ENCODE measurements at places on chromosomes 16 and 17. TPM values are rescaled to one million over a fixed set of nuclear protein-coding genes. Genes with fewer than 3 reads are reported as not detected.

DNA sequence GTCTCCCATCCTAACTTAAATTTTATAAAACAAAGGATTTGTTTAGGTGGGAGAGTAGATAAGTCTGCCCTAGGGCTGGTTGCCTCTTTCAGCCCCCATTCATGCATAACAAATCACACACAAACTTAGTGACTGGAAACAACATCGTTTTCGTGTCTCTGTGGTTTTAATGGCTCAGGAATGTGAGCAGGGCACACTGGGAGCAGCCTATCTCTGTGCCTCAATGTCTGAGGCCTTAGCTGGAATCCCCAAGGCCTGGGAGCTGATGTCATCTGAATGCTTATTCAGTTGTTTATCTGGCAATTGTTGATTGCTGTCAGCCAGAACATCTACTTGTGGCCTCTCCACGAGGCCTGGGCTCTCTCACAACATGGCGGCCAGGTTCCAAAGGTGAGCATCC is 101.9 kb upstream of the HSBP1 start:
- H3K27me3 ChIP-seq: peaks cover 5% of the 10 kb centered on the region
- H3K36me3 ChIP-seq: no peaks in the 10 kb centered on the region
- H3K4me1 ChIP-seq: no peaks in the 10 kb centered on the region
- no peak overlapping the region for H3K4me3 ChIP-seq
- no peak for DNase-seq
- H3K27ac ChIP-seq: no peak overlapping the region

Gene SBK1
- total RNA-seq: 0.58 TPM

Gene C16orf96
- total RNA-seq: 0.13 TPM

GRCh38 chr16:3641801-3642396 is 12.6 kb upstream of the DNASE1 start:
- H3K27ac ChIP-seq: no peak overlapping the region
- peaks cover 26% of the 10 kb centered on the region for H3K36me3 ChIP-seq
- H3K4me3 ChIP-seq: no peak overlapping the region
- peaks cover 22% of the 10 kb centered on the region for H3K4me1 ChIP-seq

DNA sequence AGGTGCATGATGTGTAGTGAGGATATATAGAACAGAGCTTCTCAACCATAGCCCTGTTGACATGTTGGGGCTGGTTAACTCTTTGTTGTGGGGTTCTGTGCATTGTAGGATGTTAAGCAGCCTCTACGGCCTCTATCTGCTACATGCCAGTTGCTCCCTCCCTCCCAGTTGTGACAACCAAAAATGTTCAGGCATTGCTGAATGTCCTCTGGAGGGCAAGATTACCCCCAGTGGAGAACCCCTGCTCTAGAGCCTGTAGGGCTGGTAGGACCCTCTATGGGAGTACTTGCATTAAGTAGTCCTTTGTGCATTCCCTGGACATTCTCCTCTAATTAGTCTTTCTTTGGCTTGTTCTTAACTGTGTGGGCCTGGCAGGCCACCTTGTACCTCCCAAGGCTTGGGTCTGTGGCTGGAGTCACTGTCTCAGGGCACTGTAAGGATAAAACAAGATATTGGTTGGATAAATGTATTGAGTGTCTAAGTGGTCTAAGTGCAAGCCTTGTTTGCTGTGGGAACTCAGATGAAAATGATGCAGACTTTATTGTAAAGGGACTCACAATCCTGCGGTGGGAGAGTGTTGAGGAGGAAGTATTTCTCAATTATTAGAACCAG is 19.8 kb upstream of the MYO1D start:
- DNase-seq: no peak
- H3K4me3 ChIP-seq: no peak overlapping the region
- H3K4me1 ChIP-seq: no peaks in the 10 kb centered on the region
- no peak overlapping the region for H3K27ac ChIP-seq
- H3K27me3 ChIP-seq: peaks cover 14% of the 10 kb centered on the region

DNA sequence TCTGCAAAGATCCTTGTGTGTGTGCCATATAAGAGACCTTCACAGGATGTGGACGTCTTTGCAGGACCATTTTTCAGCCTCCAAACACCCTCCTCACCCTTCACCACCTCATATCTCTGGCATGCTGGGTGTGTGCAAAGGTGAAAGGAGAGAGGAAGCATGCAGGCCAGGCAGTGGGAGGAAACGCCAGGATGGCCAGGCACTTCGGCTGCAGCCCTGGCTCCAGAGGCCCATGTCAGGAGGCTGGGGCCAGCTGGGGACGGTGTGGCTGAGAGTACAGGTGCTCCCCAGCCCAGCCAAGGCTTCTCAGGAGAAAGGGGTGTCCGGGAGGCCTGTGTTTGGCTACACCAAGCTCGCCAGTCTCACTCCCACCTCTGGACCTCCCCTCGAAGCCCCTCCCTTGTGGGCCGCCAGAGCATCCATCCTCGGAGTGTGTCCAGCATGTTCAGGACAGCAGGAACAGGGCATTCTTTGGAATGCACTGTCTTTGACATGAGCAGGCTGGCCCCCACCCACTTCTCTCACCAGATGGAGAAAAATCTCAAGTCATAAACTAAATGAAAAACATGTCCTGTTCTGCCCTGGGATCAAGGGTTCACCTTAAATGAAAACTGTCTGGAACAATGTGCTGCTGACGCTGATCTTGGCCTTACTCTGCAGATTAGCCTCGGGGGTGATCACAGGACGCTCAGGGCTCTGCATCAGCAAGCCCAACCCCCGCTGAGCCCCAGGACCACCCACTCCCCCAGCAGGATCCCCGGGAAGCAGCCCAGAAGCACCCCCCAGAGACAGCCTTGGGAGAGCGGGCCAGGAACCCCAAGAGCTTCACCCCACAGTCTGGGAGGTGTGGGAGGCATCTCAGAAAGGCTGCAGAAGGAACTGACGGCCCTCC is 15.9 kb downstream of the PEMT start:
- H3K27me3 ChIP-seq: no peaks in the 10 kb centered on the region
- peaks cover 8% of the 10 kb centered on the region for H3K36me3 ChIP-seq
- no peak for DNase-seq
- H3K27ac ChIP-seq: no peak overlapping the region

Gene SSTR5
- total RNA-seq: not detected

Gene DRC7
- not detected for total RNA-seq

DNA sequence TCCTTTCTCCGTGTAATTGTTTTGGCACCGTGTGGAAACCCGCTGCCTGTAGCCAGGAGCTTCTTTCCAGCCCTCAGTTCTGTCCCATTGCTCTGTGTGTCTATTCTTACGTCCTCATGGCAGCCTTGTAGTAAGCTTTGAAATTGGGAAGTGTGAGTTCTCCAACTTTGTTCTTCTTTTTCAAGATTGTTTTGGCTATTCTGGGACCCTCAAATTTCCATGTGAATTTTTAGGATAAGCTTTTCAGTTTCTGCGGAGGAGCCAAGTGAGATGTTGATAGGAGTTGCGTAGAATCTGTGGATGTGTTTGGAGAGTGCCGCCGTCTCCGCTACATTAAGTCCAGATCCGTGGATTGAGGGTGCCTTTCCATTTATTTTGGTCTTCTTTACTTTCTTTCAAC is 15.2 kb downstream of the CHMP6 start:
- H3K4me1 ChIP-seq: peaks cover 11% of the 10 kb centered on the region
- no peak overlapping the region for H3K27ac ChIP-seq
- H3K36me3 ChIP-seq: peaks cover 3% of the 10 kb centered on the region
- DNase-seq: no peak
- peaks cover 16% of the 10 kb centered on the region for H3K27me3 ChIP-seq
- no peak overlapping the region for H3K4me3 ChIP-seq

DNA sequence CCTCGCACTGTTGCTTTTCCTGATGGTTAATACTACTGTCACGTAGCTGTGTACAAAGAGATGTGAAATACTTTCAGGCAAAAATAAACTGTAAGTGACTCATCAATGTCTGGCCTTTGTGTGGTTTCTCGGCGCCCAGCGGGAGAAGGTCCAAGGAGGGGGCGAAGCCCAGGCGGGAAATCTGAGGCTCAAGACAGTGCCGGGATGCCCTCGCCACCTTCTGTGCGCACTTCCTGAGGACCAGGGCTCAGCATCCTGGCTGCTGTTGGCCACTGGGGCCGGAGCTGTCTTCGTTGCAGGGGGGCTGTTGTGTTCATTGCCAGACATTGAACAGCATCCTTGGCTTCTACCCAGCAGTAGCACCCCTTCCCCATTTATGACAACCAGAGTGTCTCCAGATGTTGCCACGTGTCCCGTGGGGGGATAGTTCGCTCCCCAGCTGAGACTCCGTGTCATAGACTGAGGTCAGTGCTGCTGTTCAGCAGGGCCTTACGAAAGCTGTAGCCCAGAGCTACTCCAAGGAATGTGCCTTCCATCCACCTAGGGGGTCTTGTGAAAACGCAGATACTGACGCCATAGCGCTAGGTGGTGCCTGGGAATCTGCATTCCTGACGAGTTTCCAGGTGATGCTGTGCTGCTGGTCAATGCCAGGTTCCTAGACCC is 67.3 kb upstream of the PLCG2 start:
- no peak overlapping the region for H3K27ac ChIP-seq
- H3K27me3 ChIP-seq: no peaks in the 10 kb centered on the region
- no peak for DNase-seq
- H3K4me3 ChIP-seq: no peak overlapping the region

DNA sequence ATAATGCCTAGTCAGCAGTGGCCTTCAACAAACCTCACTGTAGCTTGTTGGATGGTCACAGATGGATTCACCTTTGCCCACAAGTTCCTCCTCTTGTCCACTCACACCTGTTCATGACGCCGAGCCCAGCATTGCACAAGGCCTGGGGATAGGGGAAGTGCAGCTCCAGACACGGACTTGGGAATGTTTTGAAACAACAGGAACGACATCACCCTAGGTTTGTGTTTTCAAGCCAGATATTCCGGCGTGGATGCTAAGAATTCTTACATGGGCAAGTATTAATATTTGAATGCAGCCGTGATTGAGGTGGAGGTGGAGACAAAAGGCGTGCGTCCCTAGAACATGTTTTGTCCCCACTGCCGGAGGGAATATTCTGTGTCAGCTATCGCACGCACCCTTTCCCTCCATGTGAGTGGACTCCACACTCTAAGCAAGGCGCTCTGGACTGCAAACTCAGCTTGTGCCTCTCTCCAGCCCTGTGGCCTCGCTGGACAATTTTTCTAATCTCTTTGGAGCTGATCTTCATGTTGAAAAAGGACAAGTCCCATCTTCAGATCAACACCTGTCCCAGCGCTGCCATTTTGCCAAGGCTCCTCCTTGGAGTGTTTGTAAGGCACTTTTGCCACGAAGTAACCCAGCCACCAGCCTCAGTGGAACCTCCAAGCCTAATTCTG is 2.0 kb upstream of the BANP start:
- peaks cover 20% of the 10 kb centered on the region for H3K36me3 ChIP-seq
- H3K27me3 ChIP-seq: no peaks in the 10 kb centered on the region
- peaks cover 61% of the 10 kb centered on the region for H3K4me1 ChIP-seq
- H3K27ac ChIP-seq: peak overlapping the region; percentile 46
- DNase-seq: no peak

Gene KRTAP4-3
- total RNA-seq: not detected

GRCh38 chr16:27286451-27286850 is 17.9 kb upstream of the NSMCE1 start:
- H3K27ac ChIP-seq: no peak overlapping the region
- H3K4me3 ChIP-seq: no peak overlapping the region
- no peaks in the 10 kb centered on the region for H3K27me3 ChIP-seq
- no peaks in the 10 kb centered on the region for H3K36me3 ChIP-seq
- H3K4me1 ChIP-seq: peaks cover 57% of the 10 kb centered on the region

GRCh38 chr16:591231-591630 is 1.4 kb downstream of the RAB40C start:
- H3K27me3 ChIP-seq: no peaks in the 10 kb centered on the region
- peaks cover 42% of the 10 kb centered on the region for H3K4me1 ChIP-seq
- peaks cover 9% of the 10 kb centered on the region for H3K36me3 ChIP-seq
- no peak for DNase-seq

Gene EVPLL
- total RNA-seq: not detected

Gene ZDHHC1
- total RNA-seq: 3.8 TPM

Gene CACNG4
- total RNA-seq: not detected

Gene PMFBP1
- total RNA-seq: 5.7 TPM

DNA sequence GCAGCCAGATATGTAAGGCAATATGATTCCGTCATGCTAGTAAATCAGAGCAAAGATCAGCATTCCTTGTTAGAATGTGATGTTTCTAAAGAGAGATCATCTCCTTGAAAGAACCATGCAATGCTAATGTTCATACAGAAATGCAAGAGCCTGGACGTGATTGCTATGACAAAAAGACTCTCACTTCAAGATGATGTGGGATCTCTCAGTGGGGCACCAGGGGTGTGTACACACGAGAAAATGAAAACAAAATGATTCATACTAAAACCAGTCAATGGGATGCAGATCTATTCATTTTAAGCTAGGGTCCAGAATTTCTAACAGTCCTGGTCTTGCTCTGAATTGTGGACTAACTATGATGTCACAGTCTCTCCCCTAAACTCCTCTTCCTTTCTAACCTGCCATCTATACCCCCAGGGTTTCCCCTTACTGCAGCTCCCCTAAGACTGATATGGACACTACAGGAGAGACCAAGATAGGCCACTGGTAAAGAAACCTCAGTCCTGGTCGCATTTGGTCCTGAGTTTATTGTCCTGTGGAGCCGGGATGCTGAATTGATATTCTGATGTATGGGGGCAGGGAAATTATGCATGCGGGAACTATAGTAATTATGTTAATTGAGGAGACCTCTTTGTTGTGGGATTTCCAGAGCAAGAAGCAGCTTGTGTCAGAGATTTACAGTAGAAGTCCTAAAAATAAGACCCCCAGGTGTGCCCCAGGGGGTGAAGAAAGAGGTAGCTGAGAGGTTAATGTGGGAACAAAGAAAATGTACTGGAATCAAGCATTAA is 179.0 kb downstream of the PMP22 start:
- DNase-seq: no peak
- no peaks in the 10 kb centered on the region for H3K36me3 ChIP-seq
- H3K4me3 ChIP-seq: no peak overlapping the region
- H3K4me1 ChIP-seq: no peaks in the 10 kb centered on the region
- peaks cover 6% of the 10 kb centered on the region for H3K27me3 ChIP-seq

GRCh38 chr17:83152227-83152744 is 72.9 kb downstream of the METRNL start:
- DNase-seq: no peak
- no peak overlapping the region for H3K4me3 ChIP-seq
- H3K4me1 ChIP-seq: peaks cover 7% of the 10 kb centered on the region
- H3K27me3 ChIP-seq: peaks cover 12% of the 10 kb centered on the region

GRCh38 chr17:15321556-15322251 is 19.7 kb downstream of the TEKT3 start:
- no peak overlapping the region for H3K27ac ChIP-seq
- H3K4me1 ChIP-seq: no peaks in the 10 kb centered on the region
- no peaks in the 10 kb centered on the region for H3K36me3 ChIP-seq
- DNase-seq: no peak
- peaks cover 2% of the 10 kb centered on the region for H3K27me3 ChIP-seq
- no peak overlapping the region for H3K4me3 ChIP-seq

GRCh38 chr17:15261258-15261801 is 3.8 kb downstream of the PMP22 start:
- H3K27me3 ChIP-seq: peaks cover 67% of the 10 kb centered on the region
- H3K4me3 ChIP-seq: no peak overlapping the region
- H3K27ac ChIP-seq: no peak overlapping the region
- peaks cover 14% of the 10 kb centered on the region for H3K4me1 ChIP-seq

- peaks cover 23% of the 10 kb centered on the region for H3K27me3 ChIP-seq
- no peak for DNase-seq
- no peaks in the 10 kb centered on the region for H3K36me3 ChIP-seq
- no peak overlapping the region for H3K4me3 ChIP-seq
- H3K4me1 ChIP-seq: peaks cover 25% of the 10 kb centered on the region
- no peak overlapping the region for H3K27ac ChIP-seq
Observed at GRCh38 chr17:79793924-79794304, 3.0 kb downstream of the CBX8 start.

GRCh38 chr16:1002399-1003166 is 21.0 kb downstream of the SOX8 start:
- DNase-seq: no peak
- H3K36me3 ChIP-seq: no peaks in the 10 kb centered on the region
- H3K4me1 ChIP-seq: no peaks in the 10 kb centered on the region
- no peak overlapping the region for H3K4me3 ChIP-seq

Measured in activated B cell treated with CpG ODN at 0.5 μM for 24 hours (primary cell).